Stimulated activated CD4-positive, alpha-beta T cell treated with anti-CD3 and anti-CD28 coated beads, Interleukin-12 subunit alpha, Interleukin-12 subunit beta, amount 100 ng/mL, for 24 hours (primary cell): ENCODE measurements at places on chromosomes 12 and 14.
A peak's percentile ranks its signal among the peaks of the same experiment; 100 is the strongest.

- no peak for DNase-seq
Measured at GRCh38 chr14:52052288-52052943, 16.4 kb downstream of the NID2 start.

DNA sequence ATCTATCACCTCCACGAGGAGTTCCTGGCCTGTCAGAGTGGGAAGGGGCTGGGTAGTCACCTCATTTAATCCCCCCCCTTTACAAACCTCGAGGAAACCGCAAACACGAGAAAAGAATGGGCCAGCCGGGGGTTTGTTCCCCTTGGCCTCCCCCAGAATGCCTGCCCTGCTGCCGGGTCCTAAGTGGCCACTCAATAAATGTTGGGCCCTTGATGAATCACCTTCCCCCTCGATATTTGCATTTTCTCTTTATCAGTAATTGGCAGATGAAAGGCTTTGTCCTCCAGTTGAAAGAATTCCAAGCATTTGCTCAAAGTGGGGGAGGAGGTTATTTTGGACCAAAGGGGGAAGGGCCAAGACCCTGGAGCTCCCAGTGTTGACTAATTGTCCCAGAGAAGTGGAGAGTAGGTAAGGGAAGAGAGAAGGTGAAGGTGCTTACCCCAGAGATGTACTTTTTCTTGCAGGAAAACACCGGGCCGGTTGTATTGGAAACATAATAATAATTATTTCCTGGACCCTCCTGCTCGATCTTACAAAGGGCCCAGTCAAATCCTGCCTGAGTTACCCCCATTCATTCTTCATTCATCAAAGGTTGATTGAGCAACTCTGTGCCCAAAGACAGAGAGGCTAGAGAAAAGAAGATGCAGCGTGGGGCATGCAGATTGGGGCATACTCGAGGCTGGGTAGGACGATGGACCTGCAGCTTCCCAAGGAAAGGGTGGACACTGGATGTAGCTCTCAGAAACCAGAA, 1.9 kb upstream of the KDM2B start:
- DNase-seq, result no peak

- no peak for DNase-seq
Measured at GRCh38 chr14:98916476-98916875, 355.5 kb downstream of the BCL11B start.

DNA sequence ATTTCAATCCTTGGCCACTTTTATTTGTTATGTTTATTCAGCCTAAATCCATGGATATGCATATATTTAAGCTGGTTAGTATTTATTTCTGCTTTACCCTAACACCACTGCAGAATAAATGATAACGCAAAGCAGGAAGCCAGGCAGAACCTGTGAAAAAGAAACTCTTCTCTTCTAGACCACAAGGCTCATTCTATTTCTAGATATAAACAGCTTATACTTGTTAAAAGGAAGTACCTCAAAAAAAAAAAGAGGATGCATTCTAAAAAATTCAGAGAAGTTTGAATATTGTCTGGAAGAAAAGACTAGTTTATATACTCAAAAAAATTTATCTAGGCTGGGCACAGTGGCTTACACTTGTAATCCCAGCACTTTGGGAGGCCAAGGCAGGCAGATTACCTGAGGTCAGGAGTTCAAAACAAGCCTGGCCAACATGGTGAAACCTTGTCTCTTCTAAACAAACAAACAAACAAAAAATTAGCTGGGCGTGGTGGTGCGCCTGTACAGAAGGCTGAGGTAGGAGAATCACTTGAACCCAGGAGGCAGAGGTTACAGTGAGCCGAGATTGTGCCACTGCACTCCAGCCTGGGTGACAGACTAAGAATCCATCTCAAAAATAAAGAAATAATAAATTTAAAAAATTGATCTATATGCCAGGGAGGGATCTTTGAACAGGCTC, 55.8 kb downstream of the GALNT4 start:
- DNase-seq, result no peak

DNA sequence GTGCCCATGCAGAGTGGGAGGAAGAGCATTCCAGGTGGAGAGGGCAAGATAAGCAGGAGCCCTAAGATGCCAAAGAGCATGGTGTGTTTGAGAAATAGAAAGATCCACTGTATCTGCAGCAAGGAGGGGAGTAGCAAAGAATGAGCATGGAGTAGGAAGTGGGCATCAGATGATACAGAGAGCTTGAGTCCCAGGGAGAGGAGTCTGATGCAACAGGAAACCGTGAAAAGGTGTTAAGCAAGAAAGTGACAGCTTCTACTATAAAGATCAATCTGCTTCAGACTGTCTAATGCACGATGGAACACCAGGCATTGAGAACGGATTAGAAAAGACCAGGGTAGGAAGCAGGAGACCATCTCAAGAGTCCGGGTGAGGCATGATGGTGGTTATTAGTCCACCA, 12.3 kb upstream of the GPRC5D start:
- no peak for DNase-seq

- DNase-seq, result no peak
Measured at GRCh38 chr12:32612658-32613614, 66.2 kb upstream of the DNM1L start.

- no peak for DNase-seq
Measured at GRCh38 chr12:20398686-20399085, 30.3 kb downstream of the PDE3A start.

GRCh38 chr14:37844614-37845013, 249.2 kb downstream of the TTC6 start:
- DNase-seq, result no peak

- DNase-seq, result no peak
Measured at GRCh38 chr12:71710276-71711125, 24.6 kb downstream of the TMEM19 start.

- DNase-seq, result no peak
Measured at GRCh38 chr14:63039866-63040265, 5.4 kb downstream of the KCNH5 start.

- DNase-seq, result no peak
Measured at GRCh38 chr14:60566101-60566500, 57.2 kb downstream of the SIX6 start.

- DNase-seq, result no peak
Measured at GRCh38 chr12:75837700-75838099, 193.9 kb downstream of the PHLDA1 start.

GRCh38 chr14:63551332-63551731, 8.2 kb upstream of the PPP2R5E start:
- no peak for DNase-seq

DNA sequence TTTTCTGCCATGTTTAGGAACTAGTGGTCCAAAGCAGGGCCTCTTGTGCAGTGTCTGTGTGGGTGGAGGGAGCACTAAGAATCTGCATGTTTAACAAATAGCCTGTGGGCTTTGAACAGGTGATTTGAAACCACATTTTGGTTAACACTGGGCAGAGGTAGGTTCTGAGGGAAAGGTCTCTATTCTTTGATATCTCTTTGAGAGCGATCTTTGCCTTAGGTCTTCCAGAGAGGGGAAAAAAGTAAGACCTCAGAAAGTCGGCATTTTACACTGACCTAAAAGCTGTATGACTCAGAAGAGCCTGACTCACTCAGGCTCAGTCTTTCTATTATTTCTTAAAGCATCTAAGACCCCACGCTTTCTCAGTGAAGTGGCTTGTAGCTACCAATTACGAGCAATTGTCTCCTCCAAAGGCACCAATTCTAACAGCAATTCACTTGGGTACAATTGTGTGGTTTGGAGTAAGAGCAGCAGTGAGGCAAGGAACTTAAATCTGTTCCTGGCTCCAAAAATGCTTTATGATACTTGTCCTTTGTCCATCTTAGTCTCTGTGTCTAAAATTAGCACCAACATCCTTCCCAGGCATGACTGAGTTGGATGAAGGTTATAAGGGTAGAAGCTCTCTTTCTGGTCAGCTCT, 8.8 kb downstream of the EIF2B2 start:
- no peak for DNase-seq

- DNase-seq, result peak; percentile 46
Measured at GRCh38 chr12:13211859-13212664, 15.5 kb downstream of the EMP1 start.

- no peak for DNase-seq
Measured at GRCh38 chr12:22935090-22935489, 310.1 kb downstream of the ETNK1 start.

DNA sequence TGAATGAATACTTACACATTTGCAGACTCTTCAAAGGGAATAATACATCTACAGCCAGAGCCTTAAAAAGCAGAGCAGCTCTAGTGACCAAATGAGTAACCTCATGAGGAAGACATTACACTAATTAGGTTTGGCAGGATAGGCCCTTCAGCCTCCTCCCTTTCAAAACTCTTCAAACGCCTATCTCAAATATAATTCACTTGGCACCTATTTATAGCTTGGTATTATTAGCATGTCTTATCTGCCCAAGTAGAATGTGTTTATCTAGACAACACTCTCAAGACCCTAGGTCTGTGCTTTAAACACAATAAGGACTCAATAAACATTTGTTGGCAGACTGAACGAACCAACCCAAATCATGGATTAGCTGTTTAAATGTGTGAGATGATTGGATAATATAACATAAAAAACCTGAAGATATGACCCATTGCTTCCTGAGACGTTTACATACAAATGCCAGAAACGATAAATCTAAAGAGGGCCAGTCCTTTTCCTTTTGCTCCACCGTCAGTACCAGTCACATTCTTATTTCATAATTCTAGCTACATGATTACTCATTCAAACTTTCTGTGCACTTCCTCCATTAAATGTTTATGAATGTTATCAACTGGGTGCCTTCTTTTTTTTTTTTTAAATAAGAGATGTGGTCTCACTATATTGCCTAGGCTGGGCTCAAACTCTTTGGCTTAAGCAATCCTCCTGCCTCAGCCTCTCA, 123.3 kb downstream of the CEP83 start:
- DNase-seq, result no peak

DNA sequence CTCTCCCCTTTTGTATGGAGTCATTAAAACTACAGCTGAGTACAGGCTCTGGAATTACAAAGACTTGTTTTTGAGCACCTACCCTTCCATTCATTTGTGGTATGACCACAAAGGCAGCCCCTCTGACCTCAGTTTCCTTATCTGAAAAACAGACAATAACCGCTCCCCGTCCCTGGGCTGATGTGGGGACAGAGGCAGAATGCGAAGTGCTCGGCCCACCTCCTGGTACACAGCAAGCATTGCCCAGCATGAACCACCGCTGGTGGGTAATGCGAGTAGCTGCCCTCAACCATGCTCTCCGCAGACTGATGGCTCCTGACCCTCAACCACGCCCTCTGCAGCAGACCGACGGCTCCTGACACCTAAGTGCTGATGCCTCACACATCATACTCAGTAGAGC, 22.4 kb downstream of the P2RX2 start:
- DNase-seq, result no peak

GRCh38 chr14:93107453-93107852, 8.3 kb downstream of the ITPK1 start:
- DNase-seq, result no peak

DNA sequence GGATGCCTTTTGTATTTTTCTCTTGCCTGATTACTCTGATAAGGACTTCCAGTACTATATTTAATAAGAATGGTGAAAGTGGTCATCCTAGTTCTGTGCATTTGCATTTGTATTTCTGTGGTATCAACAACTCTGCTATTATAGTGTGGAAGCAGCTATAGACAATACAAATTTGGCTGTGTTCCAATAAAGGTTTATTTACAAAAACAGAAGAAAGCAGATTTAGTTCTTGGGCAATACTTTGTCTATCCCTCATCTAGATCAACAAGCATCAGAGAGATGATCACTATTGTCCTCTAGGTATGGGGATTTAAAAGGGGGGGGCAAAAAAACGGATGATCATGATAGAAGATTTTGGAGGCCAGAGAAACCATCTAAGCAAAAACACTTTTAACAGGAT, 19.1 kb upstream of the BTG1 start:
- no peak for DNase-seq

DNA sequence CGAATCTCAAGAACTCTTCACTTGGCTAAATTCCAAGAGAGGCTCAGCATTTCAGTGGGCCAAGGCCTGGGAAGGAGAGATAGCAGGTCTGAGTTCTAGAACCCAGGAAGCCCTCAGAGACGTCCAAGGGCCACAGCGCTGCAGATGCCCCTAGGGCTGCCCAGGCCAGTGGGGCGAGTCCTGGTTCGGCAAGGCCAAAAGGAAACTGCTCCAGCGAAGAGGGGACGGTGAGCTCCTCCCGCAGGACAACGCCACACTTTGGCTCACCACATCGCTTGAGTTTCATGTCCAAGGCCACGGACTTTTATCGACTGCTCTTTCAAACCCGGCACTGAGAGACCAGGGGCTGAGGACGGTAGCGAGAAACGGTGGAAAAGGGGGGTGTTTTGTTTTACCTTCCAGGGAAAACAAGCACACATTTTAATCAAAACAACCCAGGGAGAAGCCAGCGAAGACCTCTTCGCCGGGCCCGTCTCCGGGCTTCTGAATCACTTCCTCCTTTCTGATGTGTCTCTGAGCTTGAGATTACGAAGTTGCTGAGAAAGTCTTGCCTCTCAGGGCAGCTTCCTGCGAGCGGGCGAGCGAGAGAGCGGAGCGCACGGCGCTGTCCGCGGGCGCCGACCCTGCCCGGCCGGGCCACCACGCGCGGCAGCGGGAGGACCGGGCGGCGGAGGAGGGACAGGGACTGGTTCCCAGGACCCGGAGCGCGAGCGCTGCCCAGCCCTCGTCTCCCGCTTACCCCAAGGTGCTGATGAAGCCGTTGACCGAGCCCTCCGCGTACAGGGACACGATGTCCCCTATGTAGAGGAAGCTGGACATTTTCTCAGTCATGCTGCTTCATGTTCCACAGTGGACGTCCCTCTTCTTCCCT, 808 bp downstream of the ITPR2 start:
- peak; percentile 45 for DNase-seq

- no peak for DNase-seq
Measured at GRCh38 chr14:69580009-69580577, 5.4 kb upstream of the CCDC177 start.

DNA sequence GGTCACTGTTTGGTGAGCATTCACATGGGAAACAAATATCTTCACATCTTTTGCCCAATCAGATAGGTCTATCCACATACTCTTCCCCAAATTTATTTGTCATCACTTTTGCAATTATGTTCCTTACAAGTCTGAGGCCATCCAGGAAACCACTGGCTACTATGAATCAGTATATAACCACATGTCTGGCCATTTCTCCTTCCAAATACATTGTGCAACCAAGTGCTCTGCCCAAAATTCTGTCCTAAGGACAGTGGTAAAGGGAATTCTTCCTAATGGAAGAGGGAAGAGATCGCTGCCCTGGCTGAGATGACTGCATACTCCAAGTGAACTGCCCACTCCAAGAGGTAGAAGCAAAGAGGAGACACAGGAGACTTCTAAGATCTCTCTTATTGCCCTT, 148.9 kb upstream of the MAX start:
- DNase-seq, result no peak

GRCh38 chr12:106213662-106214061, 34.2 kb downstream of the CKAP4 start:
- DNase-seq, result no peak

GRCh38 chr12:59193476-59194050, 273.3 kb upstream of the LRIG3 start:
- no peak for DNase-seq

GRCh38 chr12:113083863-113084435, 27.4 kb downstream of the DTX1 start:
- DNase-seq, result no peak

- DNase-seq, result no peak
Measured at GRCh38 chr12:13161172-13161571, 35.4 kb upstream of the EMP1 start.

- DNase-seq, result no peak
Measured at GRCh38 chr14:61703342-61704129, 8.2 kb downstream of the HIF1A start.
